LoVo (cell line): ENCODE measurements at places on chromosomes 12 and 14.

GRCh38 chr14:73173092-73173735 is 36.9 kb downstream of the PSEN1 start:
- DNase-seq = peak; percentile 32

DNA sequence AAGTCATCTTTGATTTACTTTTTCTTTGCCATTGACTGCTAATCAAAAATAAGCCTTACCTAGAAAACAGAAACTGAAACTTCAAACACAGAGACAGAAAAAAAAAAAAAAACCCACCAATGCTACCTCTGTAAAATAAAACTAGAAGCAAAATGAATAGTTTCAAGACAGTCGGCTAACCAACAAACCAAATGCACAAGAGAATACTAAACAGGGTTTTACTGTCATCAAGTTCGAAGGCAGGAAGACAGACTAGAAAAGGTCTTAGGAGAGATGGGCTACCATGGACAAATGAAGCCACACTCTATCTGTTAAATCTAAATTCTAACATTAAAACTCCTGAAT is 59.5 kb downstream of the SEL1L start:
- no peak for DNase-seq

DNA sequence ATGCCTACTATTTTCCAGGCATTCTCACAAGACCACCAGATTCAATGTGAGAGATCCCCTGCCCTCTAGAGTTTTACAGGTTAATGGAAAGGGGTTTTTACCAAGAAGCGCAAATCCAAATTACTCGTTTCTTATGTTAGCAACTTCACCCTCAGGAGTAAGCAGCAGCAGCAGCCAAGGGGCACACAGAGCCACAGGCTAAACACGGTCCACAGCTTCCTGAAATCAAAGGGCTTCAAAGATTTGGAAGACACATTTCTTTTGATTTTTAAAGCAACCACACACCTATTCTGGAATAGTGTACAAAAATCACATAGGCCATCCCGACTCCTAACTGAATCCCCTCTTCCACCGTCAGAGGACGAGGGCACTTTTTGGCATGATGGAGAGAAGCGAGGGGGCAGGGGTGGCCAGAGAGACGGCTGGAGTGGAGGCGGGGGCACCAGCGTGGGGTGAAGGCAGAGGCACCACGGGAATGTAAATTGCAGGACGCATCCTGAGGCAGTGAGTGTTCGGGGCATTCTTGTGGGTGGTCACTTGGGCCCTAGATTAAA is 107.0 kb downstream of the ARF6 start:
- no peak for DNase-seq

- no peak for DNase-seq
Observed at GRCh38 chr14:95065411-95065810, 91.9 kb downstream of the DICER1 start.

GRCh38 chr12:130911193-130911592 is 39.3 kb downstream of the RAN start:
- no peak for DNase-seq

DNA sequence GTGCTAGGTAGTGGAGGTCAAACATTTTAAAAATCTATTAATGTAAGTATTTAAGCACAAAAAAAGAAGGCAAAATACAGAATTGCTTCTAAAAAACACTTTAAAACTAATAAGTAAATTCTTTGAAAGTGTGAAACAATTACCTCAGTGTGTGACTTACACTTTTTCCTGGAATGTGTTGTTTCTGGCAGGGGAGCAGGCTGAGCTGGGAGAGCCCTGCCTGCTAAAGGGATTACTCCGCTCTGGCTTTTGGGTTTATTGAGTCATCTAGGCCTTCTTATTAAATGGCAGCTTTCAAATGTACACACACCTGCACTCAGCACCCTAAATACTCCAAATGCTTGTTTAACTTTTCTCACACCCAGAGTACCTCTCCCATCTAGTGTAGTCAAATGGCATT is 279.8 kb downstream of the AKAP6 start:
- no peak for DNase-seq

DNA sequence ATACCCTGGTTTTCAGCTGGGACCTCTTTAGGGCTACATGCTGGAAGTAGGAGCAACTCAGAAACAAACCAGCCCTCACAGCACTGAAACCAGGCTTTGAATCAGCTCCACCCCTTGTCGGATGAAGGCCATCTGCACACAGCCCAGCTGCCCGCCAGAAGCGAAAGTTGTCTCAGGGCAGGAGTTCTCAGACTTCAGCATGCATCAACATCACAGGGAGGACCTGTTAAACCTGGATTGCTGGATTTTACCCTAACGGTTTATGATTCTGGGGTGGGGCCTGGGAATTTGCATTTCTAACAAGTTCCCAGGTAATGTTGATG is 10.9 kb downstream of the SYNDIG1L start:
- no peak for DNase-seq

GRCh38 chr12:24021164-24021502 is 71.7 kb upstream of the SOX5 start:
- DNase-seq = no peak

DNA sequence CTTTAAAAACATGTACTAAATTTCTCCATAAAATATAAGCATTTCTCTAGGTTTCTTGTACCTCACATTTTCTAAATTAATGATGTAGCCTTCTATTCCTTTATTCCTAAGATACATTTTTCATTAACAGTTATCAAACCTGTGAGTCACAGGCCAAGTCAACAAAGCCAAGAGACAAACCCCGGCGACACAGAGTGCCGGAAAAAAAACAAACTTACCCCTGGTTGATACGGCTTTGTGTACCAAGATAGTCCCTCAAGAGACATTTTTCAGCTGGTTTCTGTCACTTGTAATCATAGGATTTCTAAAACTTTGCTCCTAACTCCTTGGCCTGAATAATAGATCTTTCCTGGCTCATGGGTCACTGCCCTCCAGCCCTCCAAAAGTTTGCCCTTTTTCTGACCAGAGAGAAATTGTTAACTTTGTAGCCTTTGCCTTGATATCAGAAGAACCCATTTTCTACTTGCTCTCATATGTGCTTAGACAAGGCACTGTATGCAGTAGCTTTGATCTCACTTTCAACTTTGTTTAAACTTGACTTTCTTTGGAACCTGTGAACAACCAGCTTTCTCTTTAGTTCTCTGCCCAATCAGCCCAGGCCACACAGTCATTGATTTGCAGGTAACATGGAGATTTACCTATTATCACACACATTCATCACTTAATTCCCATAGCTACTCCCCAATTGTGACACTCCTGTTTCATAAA is 172.2 kb downstream of the PRKD1 start:
- DNase-seq = no peak

DNA sequence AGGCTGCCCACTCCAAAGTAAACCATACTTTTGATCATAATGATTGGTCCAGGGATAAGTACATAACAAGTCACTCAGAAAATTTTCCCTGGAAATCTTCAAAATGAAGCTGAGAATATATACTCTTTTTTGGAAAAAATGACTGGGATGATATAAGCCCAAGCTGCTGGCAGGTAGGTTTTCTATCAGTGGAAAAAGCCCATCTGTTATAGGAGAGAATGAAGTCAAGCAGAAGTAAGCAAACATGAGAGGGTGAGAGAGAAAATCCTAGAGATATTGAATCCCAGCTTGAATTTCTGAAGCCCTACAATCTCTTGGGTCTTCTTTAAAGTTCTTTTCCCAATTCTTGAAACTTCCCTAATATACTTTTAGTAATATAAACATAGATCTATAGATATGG is 37.3 kb upstream of the ZDHHC17 start:
- no peak for DNase-seq

GRCh38 chr14:23694085-23694948 is 58.2 kb downstream of the DHRS2 start:
- peak; percentile 77 for DNase-seq
